Stimulated activated CD8-positive, alpha-beta memory T cell treated with anti-CD3 and anti-CD28 coated beads, Interleukin-4, amount 100 ng/mL, for 4 hours (primary cell): ENCODE measurements at places on chromosomes 7 and 10.

- DNase-seq: no peak
These were observed 32.3 kb downstream of the CDK1 start for GRCh38 chr10:60810437-60811182.

GRCh38 chr7:131538813-131539179 lies 17.6 kb downstream of the PODXL start:
- DNase-seq: no peak

- no peak for DNase-seq
These were observed 54.0 kb upstream of the CACUL1 start for GRCh38 chr10:118808601-118809356.

- no peak for DNase-seq
These were observed 9.8 kb upstream of the AEBP1 start for GRCh38 chr7:44094365-44094764.

- no peak for DNase-seq
These were observed 332.0 kb upstream of the FZD1 start for GRCh38 chr7:90931986-90932916.

DNA sequence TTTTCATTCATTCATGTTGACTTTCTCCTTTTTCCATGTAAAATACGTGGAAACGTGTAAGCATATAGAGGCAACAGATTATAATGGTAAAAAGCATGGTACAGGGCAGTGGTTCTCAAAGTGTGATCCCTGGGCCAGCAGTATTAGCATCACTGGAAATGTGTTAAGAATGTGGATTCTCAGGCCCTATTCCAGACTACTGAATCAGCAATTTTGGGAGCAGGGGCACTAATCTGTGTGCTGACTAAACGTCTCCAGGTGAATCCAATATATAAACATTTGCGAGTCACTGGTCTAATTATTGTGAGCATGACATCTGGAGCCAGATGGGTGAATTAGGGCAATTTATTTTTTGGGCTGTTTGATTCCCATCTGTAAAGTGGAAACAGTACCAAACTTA lies 5.1 kb upstream of the GPR158 start:
- DNase-seq: no peak

DNA sequence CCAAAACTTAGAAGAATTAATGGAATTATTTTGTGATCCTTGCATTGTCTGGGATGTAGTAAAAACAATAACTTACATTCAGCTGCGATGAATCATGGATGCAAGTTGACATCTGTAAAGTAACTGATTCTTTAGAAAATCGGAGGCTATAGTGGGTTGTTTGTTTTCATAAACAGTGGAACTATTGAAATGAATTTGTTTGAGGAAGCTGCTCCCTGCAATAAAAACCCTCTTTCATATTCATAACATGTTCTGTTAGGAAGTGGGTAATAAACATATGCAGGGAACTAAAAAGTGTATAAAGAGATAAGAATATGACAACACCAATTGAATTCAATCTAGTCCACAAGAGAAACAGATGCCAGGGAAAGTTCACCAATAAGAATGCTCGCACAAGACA lies 53.6 kb downstream of the AGMO start:
- no peak for DNase-seq

DNA sequence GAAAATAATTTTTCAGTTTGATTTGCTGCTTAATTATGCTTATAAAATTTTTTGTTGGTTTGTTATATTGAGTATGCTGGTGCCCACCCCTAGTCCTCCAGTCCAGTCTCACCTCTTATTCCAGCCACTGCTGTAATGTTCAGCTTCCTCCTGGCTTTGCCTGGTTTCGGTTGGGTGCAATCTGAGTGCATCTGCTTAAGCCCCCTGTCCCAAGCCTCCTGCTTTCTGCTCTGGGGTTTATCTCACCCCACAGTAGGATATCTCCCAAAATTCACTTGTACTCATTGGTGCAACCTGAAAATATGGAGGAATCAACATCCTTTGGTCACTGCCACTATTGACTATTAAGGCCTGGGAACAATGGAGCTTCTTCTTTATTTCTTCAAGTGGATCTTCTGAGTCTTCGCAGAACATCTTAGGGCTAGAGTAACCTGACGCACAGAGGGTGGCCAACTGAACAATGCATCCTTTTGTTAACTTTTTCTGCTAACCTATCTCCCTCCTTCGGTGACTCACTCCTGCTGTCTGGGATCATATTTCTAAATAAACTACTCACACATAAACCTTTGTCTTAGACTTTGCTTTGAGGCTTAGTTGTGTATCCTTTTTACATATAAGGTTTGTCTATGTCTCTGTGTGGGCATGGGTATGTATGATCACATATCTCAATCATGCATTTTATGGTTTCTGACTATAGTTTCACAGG lies 19.1 kb upstream of the SOSTDC1 start:
- no peak for DNase-seq

GRCh38 chr7:35261476-35262285 lies 7.8 kb upstream of the TBX20 start:
- no peak for DNase-seq

- peak; percentile 57 for DNase-seq
These were observed 46.6 kb downstream of the PWWP2B start for GRCh38 chr10:132443605-132443982.

- DNase-seq: peak; percentile 60
These were observed at the start of gene ZNF22 for GRCh38 chr10:45000752-45001380. Gene ZNF22 (plus strand): TSS chr10:45000923. CDS start chr10:45003369, 2,446 bp downstream.

DNA sequence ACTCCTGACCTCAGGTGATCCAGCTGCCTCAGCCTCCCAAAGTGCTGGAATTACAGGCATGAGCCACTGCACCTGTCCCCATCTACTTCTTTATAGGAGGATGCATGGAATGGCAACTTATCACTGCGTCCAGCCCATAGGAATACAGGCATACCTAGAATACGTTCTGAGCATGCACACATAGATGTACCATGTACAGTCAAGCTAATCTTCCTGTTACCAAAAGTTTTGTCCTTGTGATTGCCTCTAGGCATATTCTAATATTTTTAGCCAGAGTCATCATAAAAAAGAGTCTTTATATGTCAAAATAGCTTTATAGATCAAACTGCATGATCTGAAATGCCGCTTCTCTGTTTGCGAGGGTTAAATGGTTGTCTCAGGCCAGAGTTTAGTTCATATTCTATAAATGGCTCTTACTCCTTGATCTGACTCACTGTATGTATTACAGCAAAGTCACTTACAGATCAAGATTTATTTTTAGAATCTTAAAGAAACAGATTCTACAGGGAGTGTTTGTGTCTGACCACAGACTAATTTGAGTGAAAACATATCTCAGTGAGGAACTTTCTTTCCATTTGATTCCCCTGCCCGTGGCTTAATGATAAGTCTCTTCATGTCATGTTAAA lies 210.9 kb downstream of the CREB5 start:
- DNase-seq: no peak
